Left lung (tissue), 14 donors: ENCODE measurements at places on chromosomes 7 and 10.

- DNase-seq, result no peak
These were observed 108.9 kb upstream of the ASAH2 start for GRCh38 chr10:50360077-50360850.

GRCh38 chr7:139702811-139703486 lies 74.8 kb downstream of the HIPK2 start:
- DNase-seq, result no peak

DNA sequence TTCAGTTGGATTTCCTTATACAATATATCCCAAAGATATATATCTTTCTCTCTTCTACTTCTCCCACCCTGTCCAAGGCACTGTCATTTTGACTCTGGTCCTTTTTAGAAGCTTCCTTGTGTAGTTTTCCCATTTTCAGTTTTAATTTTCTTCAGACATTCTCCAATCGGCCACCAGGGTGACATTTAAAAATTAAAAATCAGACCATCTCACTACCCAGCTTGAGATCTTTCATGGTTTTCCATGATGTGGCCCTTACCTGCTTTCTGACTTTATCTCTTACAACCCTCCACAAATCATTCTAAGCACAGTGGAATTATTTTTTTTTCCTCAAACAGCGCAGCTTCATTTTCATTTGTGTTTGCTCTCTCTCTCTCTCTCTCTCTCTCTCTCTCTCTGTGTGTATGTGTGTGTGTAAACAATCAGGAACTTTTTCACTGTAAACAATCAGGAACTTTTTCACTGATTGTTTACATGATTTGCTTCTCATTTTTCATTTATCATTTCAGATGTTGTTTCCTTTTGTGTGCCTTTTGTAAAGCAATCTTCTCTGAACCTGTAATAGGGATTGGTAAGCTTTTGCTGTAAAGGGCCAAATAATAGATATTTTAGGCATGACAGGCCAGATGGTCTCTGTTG lies 348.9 kb downstream of the ATRNL1 start:
- DNase-seq, result peak; percentile 4

- DNase-seq, result no peak
These were observed 61.2 kb upstream of the LRRN3 start for GRCh38 chr7:111029574-111030251.

DNA sequence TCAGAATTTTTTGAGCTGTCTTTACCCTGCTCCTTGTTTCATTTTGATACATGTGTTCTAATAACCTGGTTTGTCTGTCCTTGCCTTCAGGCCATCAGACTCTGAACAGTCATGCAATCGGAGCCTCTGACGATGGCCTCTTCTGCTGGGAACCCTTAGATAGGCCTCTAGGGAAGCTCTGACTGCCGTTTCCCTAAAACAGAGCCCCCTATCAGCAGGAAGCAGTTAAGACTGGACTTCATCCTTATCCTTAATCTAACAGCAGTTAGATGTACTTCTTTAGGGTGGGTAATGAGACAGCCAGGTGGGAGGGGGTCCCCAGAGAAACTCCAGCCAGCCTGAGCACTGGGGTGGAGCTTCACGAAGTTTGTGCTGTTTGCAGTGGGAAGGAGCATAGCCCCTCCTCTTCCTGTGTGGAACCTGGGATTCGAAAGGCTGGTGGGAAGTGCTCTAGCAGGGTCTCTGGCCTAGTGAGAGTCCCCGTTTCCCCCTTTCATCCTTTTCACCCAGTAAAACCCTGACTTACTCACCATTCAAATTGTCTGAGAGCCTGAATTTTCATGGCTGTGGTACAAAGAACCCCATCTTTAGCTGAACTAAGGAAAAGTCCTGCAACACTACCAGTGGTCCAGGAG lies 28.4 kb upstream of the SORCS3 start:
- no peak for DNase-seq

DNA sequence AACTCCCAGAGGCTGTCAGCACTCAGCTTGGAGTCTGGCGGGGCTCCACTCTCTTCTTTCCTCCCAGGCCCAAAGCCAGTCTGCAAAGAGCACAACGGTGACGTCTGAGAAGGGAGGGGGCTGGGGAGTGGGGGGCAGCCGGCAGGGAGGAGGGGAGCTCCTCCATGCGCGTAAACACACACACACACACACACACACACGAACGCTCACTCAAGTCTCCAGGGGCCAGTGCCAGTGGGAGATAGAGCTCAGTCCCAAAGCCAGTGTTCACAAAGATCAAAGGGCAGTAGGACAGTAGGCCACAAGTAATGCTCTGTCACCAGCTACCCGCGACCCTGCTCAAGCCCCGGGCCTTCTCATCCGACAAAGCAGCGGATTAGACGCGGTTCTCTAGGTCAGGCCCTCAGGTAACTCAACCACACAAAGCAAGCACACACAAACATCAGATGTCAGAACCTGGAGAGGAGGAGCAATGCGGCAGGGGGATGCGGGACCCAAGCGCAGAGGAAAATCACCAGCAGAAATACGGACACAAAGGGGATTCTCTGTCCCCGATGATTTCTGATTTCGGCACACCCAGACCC lies 19.9 kb downstream of the TCAF1 start:
- DNase-seq, result peak; percentile 92

GRCh38 chr10:3393958-3394357 lies 221.4 kb upstream of the PITRM1 start:
- no peak for DNase-seq

DNA sequence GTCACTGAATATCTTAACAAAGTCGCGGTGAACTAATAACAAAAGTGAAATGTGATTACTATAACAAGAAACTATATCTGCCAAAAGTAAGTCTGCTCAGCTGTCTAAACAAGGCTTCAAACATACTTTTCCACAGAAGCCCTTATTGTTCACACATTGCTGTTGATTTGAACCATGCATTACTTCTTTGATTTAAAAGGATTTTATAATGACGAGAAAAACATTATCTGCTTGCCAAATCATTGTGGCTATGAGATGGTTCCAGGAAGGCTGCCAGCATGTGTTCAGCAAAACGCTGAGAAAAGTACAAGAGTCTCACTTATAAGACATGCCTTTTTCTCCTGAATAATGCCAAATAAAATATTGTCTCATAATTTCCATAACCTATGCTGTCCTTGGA lies 24.4 kb downstream of the RNF133 start:
- peak; percentile 54 for DNase-seq

- no peak for DNase-seq
These were observed 402.6 kb downstream of the NRG3 start for GRCh38 chr10:82277591-82277990.

- DNase-seq, result no peak
These were observed 60.6 kb upstream of the FRMD4A start for GRCh38 chr10:14391342-14391741.
